Activated CD4-positive, alpha-beta T cell treated with anti-CD3 and anti-CD28 coated beads, Interleukin-2, amount 10 ng/mL, durations not matched to agents 24 days and 14 days (primary cell): ENCODE measurements at places on chromosomes 3 and 15. TPM values are rescaled to one million over a fixed set of nuclear protein-coding genes. Genes with fewer than 3 reads are reported as not detected.

IMPG2 gene
- 0.02 and 0.05 TPM in 2 replicates for total RNA-seq

ASB14 gene
- total RNA-seq = not detected in 2 replicates

CILP gene
- 0.02 TPM in 2 replicates for total RNA-seq

CAMK2N2 gene
- 0.14 TPM in 2 replicates for total RNA-seq

GRCh38 chr3:110291886-110292501 lies 779.6 kb upstream of the NECTIN3 start:
- no peak for DNase-seq

DNA sequence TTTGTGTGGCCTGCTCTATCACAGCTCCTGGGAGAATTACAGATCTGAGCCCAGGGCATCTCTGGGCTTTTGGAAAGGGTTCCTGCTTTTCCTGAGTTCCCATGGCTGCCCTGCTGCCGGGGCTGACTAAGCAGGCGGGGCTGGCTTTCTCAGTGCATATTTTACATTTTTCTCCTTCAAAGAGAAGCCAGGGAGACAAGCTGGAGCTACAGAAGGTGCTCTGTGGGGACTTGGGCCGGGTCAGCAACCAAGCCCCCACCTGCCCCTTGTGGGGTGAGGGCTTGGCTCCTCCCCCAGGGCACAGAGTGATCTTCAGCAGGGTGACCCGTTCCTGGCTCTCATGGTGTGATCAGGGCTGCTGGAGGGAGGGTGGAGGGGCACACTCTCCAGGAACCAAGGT lies 17.4 kb downstream of the ABTB1 start:
- DNase-seq = no peak

- no peak for DNase-seq
These were observed 490.1 kb upstream of the ATP11B start for GRCh38 chr3:182303169-182303568.

CORO2B gene
- 0.09 and 0.16 TPM in 2 replicates for total RNA-seq

GRCh38 chr3:149401212-149401925 lies 23.9 kb upstream of the TM4SF1 start:
- no peak for DNase-seq

- DNase-seq = peak; percentile 52
These were observed 28.5 kb downstream of the MCTP2 start for GRCh38 chr15:94259863-94260262.

DNA sequence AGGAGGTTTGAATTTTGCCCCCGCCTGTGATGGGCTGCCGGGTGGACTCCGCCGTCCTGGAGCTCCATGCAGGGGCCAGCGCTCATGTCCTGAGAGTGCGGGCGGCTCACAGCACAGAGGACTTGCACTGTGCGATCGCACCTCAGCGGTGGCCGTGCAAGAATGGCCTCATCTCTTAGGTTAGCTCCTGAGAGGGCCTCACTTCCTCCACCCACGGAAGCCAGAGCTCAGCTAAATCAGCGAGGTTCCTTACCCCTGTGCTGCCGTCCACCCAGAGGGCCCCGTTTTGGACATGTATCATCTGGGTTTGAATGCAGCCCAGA lies 72.0 kb upstream of the PCSK6 start:
- no peak for DNase-seq

SOX2 gene
- total RNA-seq = not detected in 2 replicates

DNA sequence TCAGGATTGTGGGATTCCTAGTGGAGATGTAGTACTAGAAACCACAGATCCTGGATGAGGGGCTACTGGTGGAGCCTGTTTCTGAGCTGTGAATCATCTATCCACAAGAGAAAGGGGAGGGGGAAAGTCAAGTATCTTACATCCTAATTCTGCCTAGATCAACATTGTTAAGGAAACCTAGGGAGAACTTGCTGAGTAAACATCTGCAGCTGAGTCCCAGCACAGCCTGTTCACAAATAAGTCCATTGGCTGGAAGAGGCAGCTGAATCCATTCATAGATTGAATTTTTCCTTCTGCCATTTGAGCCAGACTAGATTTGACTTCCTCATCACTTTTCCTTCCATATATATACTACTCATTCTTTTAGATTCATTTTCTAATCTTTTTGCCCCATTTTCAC lies 460.5 kb downstream of the TUSC7 start:
- no peak for DNase-seq

- DNase-seq = peak; percentile 80
These were observed 1.3 kb downstream of the ZNF710 start for GRCh38 chr15:90002428-90002844.

DNA sequence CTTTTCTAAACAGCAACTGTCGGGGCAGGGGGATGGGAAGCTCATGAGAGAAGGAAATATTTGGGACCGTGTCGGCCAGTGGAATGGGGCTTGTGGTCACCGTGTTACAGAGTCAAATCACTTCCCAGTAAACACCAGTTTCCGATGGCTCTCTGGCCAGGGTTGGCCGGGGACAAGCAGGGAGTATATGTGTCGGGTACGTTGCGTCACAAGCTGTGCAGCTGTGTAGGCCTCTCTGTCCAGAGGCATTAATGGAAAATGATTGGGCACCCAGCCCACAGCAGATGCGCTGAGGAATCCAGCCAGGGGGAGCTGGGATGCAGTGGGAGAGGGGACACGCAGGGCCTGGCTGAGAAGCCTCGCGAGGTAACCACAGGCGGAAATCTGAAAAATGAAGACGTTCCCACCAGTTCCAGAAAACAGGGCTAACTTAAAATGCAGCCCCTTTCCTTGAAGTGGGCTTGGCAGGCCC lies 15.8 kb upstream of the ALDH1A3 start:
- DNase-seq = no peak

- DNase-seq = no peak
These were observed 392.2 kb downstream of the KCNH8 start for GRCh38 chr3:19540464-19540863.

DNA sequence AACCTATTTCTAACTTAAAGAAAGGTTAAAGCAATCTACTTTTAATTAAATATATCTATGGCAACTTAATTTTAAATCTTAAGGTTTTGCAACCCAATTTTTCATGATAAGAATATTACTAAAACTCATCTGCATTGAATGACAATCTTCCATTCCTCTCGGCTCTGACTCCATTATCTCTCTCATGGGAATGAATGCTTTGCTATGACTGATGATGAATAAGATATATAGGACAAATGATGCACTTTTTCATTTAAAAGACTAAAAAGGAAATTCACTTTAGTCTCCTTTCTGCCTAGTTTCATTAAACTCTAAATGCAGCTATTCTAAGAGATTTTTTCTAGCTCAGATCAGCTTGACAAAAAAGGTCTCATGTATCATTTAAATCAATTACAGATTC lies 68.7 kb downstream of the GBE1 start:
- no peak for DNase-seq

DNA sequence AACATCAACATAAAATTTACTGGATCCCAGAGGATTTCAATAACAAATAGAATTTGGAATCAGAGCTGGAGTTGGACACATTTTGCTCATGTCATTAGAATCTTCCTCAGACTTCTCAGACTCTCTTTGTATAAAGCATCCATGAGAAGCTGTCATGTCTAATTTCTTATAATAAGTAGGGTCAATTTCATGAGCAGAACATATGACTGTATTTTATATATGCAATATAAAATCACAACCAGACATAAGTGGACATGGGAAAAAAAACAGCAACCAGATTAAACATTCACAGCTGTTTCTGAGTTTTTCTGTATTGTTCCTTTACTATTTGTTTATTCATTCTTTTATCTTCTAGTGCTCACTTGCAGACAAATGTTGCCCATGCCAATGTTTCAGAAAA lies 325.5 kb downstream of the RBMS3 start:
- no peak for DNase-seq

DNA sequence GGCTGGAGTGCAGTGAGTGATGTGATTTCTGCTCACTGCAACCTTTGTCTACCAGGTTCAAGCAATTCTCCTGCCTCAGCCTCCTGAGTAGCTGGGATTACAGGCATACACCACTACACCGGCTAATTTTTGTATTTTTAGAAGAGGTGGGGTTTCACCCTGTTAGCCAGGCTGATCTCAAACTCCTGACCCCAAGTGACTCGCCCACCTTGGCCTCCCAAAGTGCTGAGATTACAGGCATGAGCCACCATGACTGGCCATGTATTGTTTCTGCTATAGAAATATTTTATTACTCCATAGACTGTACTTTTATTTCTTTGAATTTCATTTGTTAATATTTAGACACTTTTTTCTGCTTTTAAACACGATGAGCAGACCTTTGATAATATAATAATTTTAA lies 60.4 kb downstream of the GTF2E1 start:
- no peak for DNase-seq

GRCh38 chr3:41195946-41196345 lies 3.4 kb upstream of the CTNNB1 start:
- no peak for DNase-seq

- DNase-seq = no peak
These were observed 135.0 kb downstream of the STAG1 start for GRCh38 chr3:136617198-136617597.

SMCO1 gene
- total RNA-seq = not detected in 2 replicates

GRCh38 chr3:159158801-159159200 lies 356.9 kb downstream of the MFSD1 start:
- DNase-seq = no peak
